Cerebellar nuclear complex (tissue), 1 donor: ENCODE measurements at places on chromosomes 3 and 15.

GRCh38 chr15:37771465-37771864, 163.0 kb upstream of the TMCO5A start:
- DNase-seq = no peak

GRCh38 chr3:39209329-39209970, 17.1 kb upstream of the XIRP1 start:
- no peak for DNase-seq

DNA sequence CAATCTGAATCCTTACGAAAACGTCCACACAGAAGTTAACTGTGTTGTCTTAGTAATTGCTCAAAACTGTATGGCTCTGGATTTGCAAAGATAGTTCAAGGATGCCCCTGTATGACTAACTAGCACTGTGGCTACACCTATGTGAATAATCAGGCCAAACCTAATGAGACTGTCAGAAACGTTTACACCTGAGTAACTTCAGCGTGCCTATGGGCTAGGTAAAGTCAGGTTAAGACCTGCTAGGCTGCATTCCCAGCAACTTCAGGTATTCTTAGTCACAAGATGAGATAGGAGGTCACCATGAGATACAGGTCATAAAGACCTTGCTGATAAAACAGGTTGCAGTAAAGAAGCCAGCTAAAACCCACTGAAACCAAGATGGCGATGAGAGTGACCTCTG, 87.8 kb upstream of the PLXND1 start:
- DNase-seq = no peak

DNA sequence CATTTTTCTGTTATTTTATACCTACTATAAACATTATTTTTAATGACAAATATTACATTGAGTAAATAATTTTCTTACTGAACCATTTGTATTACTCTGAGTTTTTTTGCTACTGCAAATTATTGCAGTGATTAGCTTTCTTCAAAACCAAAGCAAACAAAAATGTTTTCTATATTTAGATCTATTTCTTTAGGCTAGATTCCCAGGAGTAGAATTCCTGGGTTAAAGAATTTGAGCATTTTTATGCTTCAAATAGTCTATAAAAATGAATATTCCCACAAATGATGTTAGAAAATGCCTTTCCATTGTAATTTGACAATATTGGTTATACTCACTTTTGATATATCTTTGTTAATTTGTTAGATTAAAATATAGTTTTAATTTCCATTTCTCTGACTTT, 76.8 kb downstream of the LEKR1 start:
- no peak for DNase-seq

- DNase-seq = no peak
These were observed 35.6 kb upstream of the MUC4 start for GRCh38 chr3:195847055-195847950.

DNA sequence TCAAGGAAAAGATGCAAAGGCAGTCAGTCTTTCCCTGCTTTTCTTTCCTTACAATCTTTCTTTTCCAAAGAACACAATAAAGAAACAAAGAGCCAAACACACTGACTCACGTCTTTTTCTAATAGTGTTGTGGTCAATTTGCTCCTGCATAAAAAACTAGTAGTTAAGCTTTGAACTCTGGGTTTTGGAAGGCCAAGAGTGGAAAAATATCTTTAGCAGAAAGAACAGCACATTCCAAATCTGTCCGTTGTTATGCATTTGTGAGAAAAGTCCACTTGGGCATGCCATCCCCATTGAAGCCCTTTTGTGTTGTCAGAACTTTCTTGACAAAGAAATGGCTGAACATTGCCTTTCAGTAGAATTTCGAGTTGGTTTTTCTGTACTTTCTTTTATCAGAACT, 18.2 kb downstream of the COL8A1 start:
- no peak for DNase-seq
